ENCODE measurements at places on chromosomes 11 and 22.

GRCh38 chr22:23219822-23220484, 39.6 kb downstream of the BCR start:
- peak; percentile 57 for DNase-seq

GRCh38 chr11:41246399-41246745, 213.1 kb downstream of the LRRC4C start:
- no peak for DNase-seq

- DNase-seq = no peak
Measured at GRCh38 chr11:122979103-122979814, 2.4 kb downstream of the BSX start.

DNA sequence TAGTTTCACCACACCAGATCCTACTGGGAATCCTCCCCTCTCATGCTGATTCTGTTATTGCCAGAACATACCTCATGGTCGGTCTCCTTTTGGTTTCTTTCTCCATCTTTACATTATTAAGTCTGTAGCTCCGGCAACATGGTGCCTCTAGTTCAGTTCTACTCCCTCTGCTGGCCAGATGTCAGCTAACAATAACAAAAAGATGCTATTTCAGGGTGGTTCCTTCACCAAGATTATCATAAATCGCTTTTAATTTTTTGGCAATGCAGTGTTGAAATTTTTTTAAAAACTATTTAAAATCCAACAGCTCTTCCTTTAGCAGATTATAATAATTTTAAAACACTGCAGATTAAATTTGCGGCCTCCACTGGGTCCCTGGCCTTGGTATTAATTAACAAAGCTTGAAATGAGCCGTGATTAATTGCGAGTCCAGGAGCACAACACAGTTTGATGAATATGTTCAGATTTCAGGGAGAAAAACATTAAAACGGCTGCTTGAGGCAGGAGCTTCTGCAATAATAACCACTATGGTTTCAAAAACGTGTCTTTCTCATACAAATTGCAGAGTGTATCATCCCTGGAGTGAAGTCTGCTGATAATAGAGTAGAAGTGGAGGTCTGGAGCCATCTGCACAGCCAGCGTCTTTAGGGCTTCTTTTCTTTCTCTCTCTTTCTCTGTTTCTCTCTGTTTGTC, 492.9 kb upstream of the KIRREL3 start:
- DNase-seq = no peak

DNA sequence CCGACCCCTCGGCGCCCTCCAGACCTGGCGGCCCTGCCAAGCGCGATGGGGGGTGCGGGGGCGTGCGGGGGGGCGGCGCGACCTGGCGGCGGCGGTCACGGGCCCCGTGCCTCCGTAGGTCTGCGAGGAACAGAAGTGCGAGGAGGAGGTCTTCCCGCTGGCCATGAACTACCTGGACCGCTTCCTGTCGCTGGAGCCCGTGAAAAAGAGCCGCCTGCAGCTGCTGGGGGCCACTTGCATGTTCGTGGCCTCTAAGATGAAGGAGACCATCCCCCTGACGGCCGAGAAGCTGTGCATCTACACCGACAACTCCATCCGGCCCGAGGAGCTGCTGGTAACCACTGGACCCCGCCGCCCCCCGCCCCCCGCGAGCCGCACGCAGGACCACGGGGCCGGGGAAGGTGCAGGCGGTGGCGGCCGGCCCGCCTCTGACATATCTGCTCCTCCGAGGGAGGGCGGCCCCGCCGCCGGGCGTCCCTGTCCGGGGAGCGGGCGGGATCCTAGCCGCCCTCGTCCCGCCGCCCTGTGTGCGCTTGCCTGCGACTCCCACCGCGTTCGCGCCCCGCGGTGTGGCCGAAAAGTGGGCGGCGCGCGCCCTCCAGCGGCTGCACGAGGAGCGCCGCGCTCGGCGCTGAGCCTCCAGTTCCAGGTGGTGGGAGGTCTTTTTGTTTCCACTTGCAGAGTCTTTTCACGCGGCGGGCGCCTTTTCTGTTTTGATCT, 2.1 kb downstream of the CCND1 start:
- peak; percentile 82 for DNase-seq

GRCh38 chr11:96149743-96150555, 193.0 kb downstream of the MAML2 start:
- DNase-seq = no peak

- DNase-seq = no peak
Measured at GRCh38 chr11:5281596-5281995, 11.9 kb upstream of the HBE1 start.

GRCh38 chr11:114307524-114308203, 11.5 kb downstream of the NNMT start:
- no peak for DNase-seq
